ENCODE measurements at places on chromosomes 4 and X.

DNA sequence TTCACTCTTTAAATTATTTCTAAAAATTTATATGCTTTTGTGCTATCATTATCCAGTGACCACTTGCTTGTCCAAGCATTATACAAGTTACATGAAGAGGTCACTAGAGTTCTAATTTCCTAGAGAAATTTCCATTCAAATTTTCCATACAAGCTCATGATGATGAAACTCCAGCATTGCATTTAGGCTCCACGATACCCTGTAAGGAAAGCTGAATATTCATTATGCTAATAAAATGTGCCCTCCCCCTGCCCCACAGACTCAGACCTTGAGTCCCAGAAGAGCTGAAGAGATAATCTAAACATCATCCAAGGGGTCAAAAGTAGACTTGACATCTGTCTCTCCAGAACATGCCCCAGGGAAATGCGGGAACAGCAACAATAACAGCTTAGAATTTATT is 19.6 kb upstream of the FAM156A start:
- no peak overlapping the region for H3K27ac ChIP-seq
- H3K36me3 ChIP-seq = no peaks in the 10 kb centered on the region
- H3K27me3 ChIP-seq = no peaks in the 10 kb centered on the region
- H3K4me1 ChIP-seq = no peaks in the 10 kb centered on the region

GRCh38 chrX:145687707-145688106 is 129.9 kb upstream of the SLITRK2 start:
- DNase-seq = no peak
- H3K4me3 ChIP-seq = no peak overlapping the region

- H3K36me3 ChIP-seq = no peaks in the 10 kb centered on the region
- H3K4me1 ChIP-seq = no peaks in the 10 kb centered on the region
- H3K27ac ChIP-seq = no peak overlapping the region
- no peak for DNase-seq
- peaks cover 13% of the 10 kb centered on the region for H3K27me3 ChIP-seq
These were observed 110.2 kb upstream of the MYOZ2 start for GRCh38 chr4:119025420-119025819.

DNA sequence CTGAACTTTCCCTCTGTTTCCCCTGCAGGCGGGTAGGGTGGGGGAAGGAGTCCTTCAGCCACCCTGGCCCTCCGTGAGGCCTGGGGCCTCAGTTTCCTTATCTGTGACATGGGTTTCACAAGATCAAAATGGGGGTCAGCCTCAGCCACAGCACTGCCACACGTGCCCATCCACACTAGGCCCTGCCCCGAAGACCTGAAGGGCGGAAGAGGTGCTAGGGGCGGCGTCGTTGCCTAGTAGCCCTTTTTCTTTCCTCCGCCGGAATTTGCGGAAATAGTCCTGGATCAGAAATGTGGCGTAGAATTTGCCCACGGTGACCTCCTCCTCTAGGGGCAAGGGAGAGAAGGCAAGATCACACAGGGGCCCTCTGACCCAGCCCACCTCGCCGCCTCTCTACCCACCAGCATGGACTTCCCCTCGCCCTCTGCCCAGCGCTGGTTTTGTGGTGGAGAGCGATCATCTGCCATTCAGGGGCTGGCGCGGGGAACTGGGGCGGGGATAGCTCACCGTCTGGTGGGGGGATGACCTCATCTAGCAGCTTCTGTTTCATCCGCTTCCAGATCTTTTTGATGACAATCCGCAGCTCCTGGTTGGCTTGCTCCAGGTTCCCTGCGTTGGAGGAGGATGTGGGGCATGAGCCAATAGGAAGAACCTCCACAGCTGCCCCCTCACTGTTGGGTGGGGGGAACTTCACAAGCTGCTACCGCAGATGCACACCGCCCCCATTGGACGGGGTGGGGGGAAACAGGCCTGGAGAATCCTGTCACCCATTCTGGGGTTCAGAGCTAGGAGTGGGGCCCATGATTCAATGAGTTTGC is 9.7 kb upstream of the SYP start:
- no peak overlapping the region for H3K4me3 ChIP-seq
- H3K4me1 ChIP-seq = no peaks in the 10 kb centered on the region
- H3K27me3 ChIP-seq = no peaks in the 10 kb centered on the region
- H3K36me3 ChIP-seq = no peaks in the 10 kb centered on the region
- DNase-seq = no peak

DNA sequence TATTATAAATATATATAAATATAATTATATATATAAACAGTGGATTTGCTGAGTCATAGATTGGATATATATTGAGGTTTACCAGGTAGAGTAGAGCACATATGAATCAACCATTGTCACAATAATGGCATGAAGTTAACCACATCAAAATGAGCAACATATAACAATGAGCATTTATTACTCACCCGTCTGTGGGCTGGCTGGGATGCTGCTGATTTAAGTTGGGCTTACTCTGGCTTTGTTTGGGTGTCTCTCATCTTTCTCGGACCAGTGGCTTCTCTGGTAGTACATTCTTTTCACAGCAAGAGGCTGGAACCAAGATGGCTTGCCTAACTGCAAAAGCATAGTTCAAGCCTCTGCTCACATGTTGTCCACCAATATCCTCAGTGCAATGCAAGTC is 111.7 kb upstream of the TAPT1 start:
- no peak for DNase-seq
- H3K4me1 ChIP-seq = no peaks in the 10 kb centered on the region
- no peaks in the 10 kb centered on the region for H3K36me3 ChIP-seq

- no peak for DNase-seq
- no peak overlapping the region for H3K27ac ChIP-seq
- H3K4me3 ChIP-seq = no peak overlapping the region
- no peaks in the 10 kb centered on the region for H3K36me3 ChIP-seq
- H3K4me1 ChIP-seq = no peaks in the 10 kb centered on the region
These were observed 294.9 kb upstream of the BOD1L1 start for GRCh38 chr4:13922459-13922858.

DNA sequence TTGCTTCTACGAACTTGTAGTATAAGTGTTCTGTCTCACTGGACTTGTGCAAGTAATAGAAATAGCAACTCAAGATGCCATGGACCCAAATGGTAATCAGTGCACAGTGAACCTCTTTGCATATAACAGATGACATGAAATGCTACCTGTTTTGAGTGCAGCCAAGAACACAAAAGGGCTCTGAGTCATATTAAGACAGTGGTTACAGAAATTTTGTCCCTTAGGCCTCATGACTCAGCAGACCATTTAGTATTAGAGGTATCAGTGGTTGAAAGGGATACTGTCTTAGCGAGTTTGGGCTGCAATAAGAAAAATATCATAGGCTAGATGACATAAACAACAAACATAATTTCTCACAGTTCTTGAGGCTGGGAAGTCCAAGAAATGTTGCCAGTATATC is 502.9 kb upstream of the PCDH10 start:
- H3K27me3 ChIP-seq = no peaks in the 10 kb centered on the region
- no peak overlapping the region for H3K4me3 ChIP-seq
- no peak for DNase-seq
- no peak overlapping the region for H3K27ac ChIP-seq
- H3K4me1 ChIP-seq = no peaks in the 10 kb centered on the region

DNA sequence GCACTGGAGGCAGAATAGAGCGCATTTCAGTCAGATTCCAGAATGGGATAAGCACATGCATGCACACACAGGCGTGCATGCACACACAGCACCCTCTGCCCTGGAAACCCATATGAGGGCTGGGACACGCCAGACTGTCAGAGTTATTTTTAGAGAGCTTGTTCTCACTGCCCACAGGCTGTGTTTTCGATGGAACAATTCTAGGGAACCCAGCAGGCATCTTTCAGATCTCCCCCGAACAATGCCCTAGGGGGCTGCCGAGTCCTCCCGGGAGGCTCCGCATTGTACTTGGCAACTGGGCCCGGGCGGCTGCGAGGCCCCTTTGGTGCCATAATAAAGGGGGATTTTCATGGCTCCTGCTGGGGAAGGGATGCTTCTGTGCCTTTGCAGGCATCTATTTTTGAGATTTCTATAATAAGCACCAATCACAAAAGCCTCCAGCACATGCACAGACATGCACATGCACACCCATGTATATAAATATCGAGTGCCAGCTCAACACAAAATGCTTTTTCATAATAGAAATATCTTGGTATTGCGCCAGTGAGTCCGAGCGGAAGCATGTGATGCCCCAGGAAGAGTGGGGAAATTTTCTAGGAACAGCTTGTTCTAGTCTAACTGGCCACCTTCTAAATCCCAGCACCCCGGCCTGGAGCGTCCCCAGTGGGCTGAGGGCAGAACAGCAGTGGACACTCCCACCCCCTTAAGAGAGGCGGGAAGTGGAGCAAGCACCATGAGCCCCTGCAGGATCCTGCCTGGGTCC is 88.5 kb downstream of the PHKA2 start:
- no peak overlapping the region for H3K4me3 ChIP-seq
- H3K27ac ChIP-seq = no peak overlapping the region
- H3K36me3 ChIP-seq = no peaks in the 10 kb centered on the region
- no peak for DNase-seq

DNA sequence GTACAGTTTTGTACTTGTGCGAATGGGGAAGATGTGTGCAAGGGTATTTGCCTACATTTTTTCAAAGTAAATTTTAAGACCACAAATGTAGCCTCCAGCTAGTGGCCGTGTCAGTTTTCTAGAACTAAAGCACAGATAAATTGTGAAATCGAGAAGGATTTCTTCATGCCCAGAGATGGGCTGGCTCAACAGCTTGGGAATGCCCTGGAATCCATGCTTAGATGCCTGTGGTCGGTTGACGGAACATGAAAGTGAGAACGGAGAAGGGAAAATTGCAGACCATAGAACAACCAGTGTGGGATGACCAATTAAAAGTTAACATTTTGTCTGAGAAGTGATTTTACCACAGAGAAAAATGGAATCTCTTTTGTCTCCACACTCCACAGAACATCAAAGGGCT is 73.2 kb upstream of the VCX2 start:
- no peak for DNase-seq
- no peaks in the 10 kb centered on the region for H3K4me1 ChIP-seq
- H3K36me3 ChIP-seq = no peaks in the 10 kb centered on the region

DNA sequence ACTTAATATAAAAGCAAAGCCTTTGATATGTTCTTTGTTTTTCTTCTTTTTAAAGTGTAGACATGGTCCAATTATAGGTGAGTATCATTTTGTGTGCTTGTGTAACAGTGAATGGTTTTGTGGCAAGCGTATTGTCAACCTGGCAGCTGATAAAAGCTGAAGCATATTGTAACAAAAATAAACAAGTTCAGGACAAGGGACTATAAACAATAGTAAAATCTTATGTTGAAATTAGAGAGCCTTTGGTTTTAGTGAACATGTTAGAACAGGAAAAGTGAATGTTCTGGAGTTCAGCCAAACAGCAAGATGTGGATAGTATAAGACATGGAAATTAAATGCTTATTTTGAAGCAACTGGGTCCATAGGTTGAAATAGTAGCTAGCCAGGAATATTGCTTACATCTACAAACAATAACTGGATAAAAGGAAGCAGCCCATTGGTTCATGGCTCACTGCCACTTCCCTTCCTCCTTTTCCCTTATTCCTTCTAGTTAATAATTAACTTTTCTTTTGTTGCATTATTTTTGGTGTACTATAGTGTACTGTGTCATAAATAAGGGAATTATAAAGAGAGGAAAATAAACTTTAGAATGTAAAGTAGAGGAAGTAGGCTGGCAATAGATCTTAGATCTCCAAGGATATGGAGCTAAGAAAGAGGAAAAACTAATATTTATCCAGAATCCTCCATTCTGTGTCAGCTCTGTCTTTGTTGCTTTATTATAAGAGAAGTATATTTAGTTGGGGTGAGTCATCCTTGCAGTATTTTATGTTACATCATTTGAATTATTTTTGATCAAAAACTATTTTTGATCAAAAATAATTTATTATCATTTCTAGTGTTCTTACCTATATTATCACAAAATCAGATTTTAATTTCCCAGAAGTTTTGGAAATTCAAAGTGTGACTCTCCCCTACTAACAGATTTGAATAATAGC is 65.6 kb downstream of the MRPL1 start:
- no peak overlapping the region for H3K27ac ChIP-seq
- no peaks in the 10 kb centered on the region for H3K4me1 ChIP-seq
- H3K36me3 ChIP-seq = peaks cover 32% of the 10 kb centered on the region
- H3K4me3 ChIP-seq = no peak overlapping the region

- no peaks in the 10 kb centered on the region for H3K36me3 ChIP-seq
- DNase-seq = no peak
- H3K27ac ChIP-seq = no peak overlapping the region
- H3K27me3 ChIP-seq = peaks cover 29% of the 10 kb centered on the region
- no peak overlapping the region for H3K4me3 ChIP-seq
- peaks cover 2% of the 10 kb centered on the region for H3K4me1 ChIP-seq
These were observed 26.7 kb upstream of the FGFR3 start for GRCh38 chr4:1766106-1767060.

GRCh38 chrX:40632199-40632598 is 9.0 kb downstream of the MPC1L start:
- peaks cover 42% of the 10 kb centered on the region for H3K36me3 ChIP-seq
- H3K4me1 ChIP-seq = no peaks in the 10 kb centered on the region
- no peak overlapping the region for H3K27ac ChIP-seq
- no peak for DNase-seq

- no peaks in the 10 kb centered on the region for H3K27me3 ChIP-seq
- no peak overlapping the region for H3K27ac ChIP-seq
- H3K36me3 ChIP-seq = no peaks in the 10 kb centered on the region
These were observed 188.9 kb downstream of the ASMT start for GRCh38 chrX:1803741-1804140.

DNA sequence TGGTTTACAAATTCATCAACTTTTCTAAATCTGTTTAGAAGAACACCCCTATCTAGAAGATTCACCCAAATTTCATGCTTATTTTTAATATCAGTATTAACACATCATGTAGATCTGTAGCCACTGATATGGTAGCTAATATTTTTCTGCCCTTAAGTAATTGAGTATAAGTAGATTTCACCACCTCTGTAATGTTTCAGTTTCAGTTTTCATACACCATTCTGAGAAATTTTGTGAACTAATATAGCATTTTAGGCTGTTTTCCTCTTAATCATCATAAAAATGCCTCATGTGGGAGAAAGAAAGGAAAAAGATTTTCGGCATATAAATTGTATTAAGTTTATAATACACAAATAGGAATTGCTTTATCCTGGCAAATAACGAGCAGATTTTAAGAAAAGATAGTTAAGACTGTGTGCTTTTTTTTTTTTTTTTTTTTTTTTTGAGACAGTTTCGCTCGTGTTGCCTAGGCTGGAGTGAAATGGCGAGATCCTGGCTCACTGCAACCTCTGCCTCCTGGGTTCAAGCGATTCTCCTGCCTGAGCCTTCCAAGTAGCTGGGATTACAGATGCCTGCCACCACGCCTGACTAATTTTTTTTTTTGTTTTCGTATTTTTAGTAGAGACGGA is 21.4 kb upstream of the RBPJ start:
- H3K4me1 ChIP-seq = peaks cover 45% of the 10 kb centered on the region
- H3K4me3 ChIP-seq = peak overlapping the region; percentile 50
- H3K27ac ChIP-seq = peak overlapping the region; percentile 41

Data from T-helper 2 cell treated with Interferon-gamma antibody and Interleukin-4, amounts not matched to agents 5 μg/mL and 100 μg/mL, for 36 hours (primary cell).